CD4-positive, CD25-positive, alpha-beta regulatory T cell (primary cell): ENCODE measurements at places on chromosomes 1 and 21.

DNA sequence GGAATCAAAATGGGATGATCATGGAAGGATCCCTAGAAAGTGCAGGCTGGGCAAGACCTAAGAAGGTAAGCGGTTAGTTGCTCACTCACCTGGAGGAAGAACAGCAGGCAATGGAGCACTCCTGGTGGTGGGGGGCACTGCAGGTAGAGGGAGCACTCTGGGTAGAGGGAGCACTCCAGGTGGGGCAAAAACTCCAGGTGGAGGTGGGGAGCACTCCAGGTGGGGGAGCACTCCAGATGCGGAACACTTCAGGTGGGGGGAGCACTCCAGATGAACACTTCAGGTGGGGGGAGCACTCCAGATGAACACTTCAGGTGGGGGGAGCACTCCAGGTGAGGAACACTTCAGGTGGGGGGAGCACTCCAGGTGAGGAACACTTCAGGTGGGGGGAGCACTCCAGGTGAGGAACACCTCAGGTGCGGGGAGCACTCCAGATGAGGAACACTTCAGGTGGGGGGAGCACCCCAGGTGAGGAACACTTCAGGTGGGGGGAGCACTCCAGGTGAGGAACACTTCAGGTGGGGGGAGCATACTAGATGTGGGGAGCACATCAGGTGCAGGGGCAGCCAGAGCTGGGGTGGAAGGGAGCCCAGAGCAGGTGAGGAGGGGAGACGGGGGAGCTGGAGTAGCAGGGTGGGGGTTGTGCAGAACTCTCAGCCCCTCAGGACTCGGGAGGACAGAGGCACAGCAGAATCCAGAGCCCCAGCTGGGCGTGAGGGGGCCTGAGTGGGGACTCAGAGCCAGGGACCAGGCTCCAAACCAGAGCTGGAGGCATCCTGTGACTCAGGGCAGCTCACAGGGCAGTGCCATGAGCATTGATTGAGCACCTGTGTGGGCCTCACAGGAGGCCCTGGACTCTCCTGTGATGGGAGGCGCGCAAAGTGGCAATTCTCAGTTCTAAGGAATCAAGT, 37.7 kb upstream of the COL6A1 start:
- no peaks in the 10 kb centered on the region for H3K36me3 ChIP-seq
- DNase-seq: no peak
- no peaks in the 10 kb centered on the region for H3K4me1 ChIP-seq

- DNase-seq: peak; percentile 24
- no peak overlapping the region for H3K4me3 ChIP-seq
- H3K27ac ChIP-seq: no peak overlapping the region
- no peaks in the 10 kb centered on the region for H3K4me1 ChIP-seq
- no peaks in the 10 kb centered on the region for H3K36me3 ChIP-seq
- H3K27me3 ChIP-seq: no peaks in the 10 kb centered on the region
Observed at GRCh38 chr1:202274611-202275010, 67.1 kb downstream of the UBE2T start.

GRCh38 chr1:67672260-67672803, 12.7 kb upstream of the GADD45A start:
- H3K27me3 ChIP-seq: peaks cover 19% of the 10 kb centered on the region
- no peak overlapping the region for H3K27ac ChIP-seq
- peaks cover 17% of the 10 kb centered on the region for H3K4me1 ChIP-seq

DNA sequence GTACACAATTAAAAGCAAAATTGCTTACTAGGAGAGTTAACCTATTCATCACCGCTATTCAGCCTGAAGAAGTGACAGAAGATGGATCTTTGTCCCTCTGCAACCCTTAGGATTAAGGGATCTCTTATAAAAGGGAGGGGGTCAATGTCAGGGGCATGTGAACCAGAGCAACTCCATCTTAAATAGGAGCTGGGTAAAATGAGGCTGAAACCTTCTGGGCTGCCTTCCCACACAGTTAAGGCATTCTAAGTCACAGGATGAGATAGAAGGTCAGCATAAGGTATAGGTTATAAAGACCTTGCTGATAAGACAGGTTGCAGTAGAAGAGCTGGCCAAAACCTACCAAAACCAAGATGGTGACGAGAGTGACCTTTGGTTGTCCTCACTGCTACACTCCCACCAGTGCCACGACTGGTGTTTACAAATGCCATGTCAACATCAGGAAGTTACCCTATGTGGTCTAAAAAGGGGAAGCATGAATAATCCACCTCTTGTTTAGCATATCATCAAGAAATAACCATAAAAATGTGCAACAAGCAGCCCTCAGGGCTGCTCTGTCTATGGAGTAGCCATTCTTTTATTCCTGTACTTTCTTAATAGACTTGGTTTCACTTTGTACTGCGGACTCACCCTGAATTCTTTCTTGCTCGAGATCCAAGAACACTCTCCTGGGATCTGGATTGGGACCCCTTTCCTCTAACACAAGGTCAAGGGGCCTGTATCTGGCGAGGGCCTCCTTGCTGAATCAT, 35.3 kb upstream of the NEK2 start:
- no peaks in the 10 kb centered on the region for H3K27me3 ChIP-seq
- H3K27ac ChIP-seq: no peak overlapping the region
- H3K36me3 ChIP-seq: no peaks in the 10 kb centered on the region
- no peaks in the 10 kb centered on the region for H3K4me1 ChIP-seq
- no peak for DNase-seq
